ENCODE measurements at places on chromosomes 12 and 14.

GRCh38 chr14:64005822-64006221 lies 153.0 kb downstream of the SYNE2 start:
- no peaks in the 10 kb centered on the region for H3K4me1 ChIP-seq
- no peak overlapping the region for H3K4me3 ChIP-seq
- no peak for DNase-seq
- no peak overlapping the region for H3K27ac ChIP-seq

DNA sequence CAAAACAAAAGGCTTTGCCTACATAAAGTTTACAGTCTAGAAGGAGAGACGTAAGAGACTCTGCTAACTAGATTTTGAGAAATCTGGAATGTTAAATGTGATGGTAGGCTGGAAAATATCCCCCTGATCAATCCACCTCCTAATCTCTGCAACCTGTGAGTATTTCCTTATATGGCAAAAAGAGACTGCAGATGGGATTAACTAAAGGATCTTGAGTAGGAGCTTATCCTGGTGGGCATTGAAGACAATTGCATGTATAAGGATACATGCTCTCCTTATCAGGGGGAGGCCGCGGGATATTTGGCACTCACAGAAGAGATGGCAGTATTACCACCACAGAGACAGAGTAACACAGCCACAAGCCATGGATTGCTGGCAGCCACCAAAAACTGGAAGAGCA lies 95.2 kb downstream of the EGLN3 start:
- no peaks in the 10 kb centered on the region for H3K4me1 ChIP-seq
- no peaks in the 10 kb centered on the region for H3K36me3 ChIP-seq
- no peak for DNase-seq
- no peak overlapping the region for H3K4me3 ChIP-seq
- no peaks in the 10 kb centered on the region for H3K27me3 ChIP-seq

- no peak overlapping the region for H3K27ac ChIP-seq
- DNase-seq = no peak
- no peaks in the 10 kb centered on the region for H3K27me3 ChIP-seq
Observed at GRCh38 chr14:100698666-100699448, 27.8 kb upstream of the DLK1 start.

DNA sequence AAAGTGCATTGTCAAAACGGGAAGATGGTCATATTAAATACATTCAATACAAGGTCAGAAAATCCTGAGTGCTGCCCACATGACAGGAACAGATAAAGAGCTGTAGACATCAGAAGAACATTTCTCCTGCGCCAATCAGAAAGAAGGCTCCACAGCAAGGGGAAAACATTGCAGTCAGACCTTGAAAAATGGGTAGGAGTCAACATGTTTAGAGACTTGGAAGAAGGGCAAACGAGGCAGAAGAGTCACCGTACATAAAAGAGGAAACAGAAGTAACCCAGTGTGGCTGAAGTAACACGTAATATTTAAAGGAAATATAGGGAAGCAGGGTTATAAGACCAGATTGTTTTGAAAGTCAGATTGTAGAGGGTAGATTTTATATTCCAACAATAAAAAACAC lies 11.9 kb downstream of the SPPL3 start:
- no peak overlapping the region for H3K4me3 ChIP-seq
- peaks cover 10% of the 10 kb centered on the region for H3K4me1 ChIP-seq
- no peaks in the 10 kb centered on the region for H3K36me3 ChIP-seq
- no peaks in the 10 kb centered on the region for H3K27me3 ChIP-seq
- DNase-seq = no peak
